ENCODE measurements at places on chromosomes 7 and 10.

- no peak for DNase-seq
Observed at GRCh38 chr7:118436663-118437062, 212.2 kb downstream of the ANKRD7 start.

DNA sequence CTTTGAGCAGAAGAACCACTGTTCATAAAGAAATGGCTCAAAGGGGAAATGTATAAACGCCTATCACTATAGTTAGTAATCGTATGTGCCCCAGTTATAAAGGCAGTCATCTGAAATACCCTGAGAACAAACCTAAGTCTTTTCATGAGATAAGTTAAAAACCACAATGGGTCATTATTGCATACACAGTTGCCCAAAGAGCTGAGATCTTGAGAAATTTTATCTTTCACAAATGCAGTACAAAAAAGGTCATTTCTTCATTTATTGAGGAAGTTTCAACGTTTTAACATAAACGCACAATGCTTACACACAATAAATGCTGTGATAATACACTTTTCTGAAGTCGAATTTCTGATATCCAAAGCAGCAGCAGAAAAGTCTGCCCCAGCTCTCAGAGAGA, 114.4 kb downstream of the MICU1 start:
- no peak for DNase-seq

GRCh38 chr10:77236700-77237099, 400.9 kb downstream of the KCNMA1 start:
- no peak for DNase-seq

- no peak for DNase-seq
Observed at GRCh38 chr7:40402661-40403060, 267.9 kb downstream of the SUGCT start.

DNA sequence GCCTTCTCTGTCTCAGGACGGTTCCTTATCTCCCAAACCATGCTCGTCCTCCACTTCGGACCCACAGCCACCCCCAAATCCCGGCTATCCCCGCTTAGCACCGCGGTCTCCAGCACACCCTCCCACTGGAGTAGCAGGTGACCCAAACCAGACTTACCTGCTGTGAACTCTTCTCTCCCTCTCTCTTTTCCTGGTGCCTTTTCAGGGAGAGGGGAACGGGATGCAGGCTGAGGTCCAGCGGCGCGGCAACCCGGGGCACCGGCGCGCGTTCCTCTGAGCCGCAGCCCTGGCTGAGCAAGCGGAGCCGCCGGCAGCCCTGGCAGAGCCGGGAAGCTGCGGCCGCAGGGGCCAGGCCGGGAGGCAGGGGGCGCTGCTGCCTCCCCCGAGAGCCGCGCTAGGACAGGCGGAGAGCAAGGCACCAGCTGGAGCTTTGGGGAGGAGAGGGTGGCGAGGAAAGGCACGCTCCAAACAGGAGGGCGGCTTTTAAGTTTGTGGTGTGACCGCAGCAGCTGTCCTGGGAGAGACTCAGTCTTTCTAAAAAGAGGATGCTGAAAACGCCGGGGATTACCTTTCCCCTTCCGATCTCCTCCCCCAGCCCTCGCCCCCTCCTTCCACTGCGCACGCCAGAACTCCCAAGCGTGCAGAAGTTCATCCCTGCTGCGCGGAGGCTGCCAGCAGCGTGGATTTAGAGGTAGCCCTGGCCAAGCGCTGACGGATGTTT, at the start of gene SEMA3D:
Gene SEMA3D (minus strand): TSS at position 536 of the 721 bp plus-strand sequence. CDS start 65,165 bp downstream, outside the sequence.
- no peak for DNase-seq

DNA sequence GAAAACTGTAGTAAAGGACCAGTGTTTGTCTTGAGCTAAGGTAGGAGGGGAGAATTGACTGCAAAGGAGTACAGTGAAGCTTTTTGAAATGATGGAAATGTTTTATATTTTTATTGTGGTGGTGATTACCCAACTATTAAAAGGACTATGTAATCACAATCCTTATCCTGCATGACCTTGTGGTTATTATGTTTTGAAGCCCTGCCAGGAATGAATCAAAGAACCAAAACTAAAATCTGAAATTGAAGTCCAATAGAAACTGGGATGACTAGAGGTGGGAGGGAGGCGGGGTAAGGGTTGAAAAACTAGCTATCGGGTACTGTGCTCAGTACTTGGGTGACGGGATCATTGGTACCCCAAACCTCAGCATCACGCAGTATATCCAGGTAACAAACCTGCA, 8.2 kb downstream of the CCDC7 start:
- no peak for DNase-seq

DNA sequence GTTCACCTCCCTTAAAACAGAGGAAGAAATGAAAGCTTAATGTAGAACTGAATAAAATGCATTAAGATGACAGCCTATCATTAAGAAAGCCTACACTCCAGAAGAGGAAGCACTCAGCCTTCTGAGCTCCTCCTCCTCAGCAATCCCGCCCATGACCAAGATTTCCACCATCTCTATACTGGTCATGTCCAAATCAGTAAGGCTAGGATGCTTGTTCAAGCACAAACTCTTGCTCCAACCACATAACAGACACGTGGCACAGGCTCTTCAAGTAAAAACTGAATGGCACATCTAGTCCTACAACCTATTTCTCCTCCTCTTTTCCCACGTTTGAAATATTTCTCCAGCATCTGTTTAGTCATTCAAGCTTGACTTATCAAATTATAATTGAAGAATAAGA, 454.1 kb downstream of the PARD3 start:
- no peak for DNase-seq

- no peak for DNase-seq
Observed at GRCh38 chr7:92674379-92674778, 84.2 kb upstream of the FAM133B start.

DNA sequence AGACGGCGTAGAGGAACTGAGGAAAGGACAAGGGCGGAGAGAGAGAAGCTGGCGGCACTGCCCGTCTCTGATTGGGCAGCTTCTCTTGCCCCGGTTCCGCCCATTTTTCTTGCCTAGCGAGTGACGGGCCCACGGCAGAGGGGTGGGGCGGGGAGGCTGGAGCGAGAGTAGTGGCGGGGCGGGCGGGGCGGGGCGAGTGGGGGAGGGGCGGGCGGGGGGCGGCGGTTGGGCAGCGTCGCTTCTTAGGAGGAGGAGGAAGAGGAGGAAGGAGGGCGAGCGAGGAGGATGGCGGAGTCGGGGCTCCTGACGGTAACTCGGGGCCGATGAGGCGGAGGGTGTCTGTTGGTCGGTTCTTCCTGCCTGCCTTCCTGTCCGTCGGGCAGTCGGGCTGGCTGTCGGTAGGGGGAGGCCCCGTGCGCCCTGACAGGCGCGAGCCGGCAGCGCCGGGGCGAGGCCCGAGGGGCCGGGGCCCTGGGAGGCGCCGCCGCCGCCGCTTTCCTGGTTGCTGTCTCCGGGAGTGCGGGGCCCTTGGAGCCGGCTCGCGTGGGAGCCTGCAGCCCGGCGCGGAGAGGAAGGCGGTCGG, at the start of gene SHOC2:
Gene SHOC2 (plus strand): TSS at position 256 of the 583 bp plus-strand sequence. CDS start 44,755 bp downstream, outside the sequence.
- peak; percentile 99 for DNase-seq

DNA sequence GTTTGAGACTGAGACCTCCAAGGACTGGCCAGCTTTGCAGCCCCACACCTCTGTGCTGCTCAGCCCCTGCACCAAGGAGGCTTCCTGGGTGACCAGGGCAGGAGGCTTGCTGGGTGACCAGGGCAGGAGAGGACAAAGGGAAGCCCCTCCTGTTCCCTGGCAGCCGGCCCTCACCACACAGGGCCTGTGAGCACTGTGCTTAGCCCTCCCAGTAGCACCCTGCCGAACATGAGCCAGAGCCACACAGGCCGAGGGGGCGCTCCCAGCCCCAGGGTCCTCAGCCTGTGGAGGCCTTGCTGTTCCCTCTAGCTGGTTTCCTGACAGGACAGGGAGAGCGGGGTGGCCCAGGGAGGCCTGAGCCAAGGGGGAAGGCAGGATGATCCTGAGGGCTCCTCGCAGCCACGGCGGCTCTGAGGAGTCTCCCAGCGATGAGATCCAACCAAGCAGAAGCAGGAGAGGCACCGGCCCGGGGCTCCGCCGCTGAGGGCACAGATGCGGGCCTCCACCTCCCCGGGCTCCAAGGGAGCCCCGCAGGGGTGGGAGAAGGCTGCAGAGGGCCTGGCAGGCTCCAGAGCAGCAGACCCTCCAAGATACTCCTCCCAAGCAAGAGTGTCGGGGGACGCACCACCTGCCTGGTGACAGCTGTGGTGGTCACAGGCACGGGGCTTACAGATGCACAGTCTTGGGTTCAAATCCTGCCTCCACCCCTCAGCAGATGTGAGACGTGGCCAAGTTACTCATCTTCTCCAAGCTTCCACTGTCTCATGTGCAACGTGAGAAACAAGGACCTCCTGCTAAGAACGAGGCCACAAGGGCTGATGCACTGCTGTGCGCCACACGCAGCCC, 22.5 kb downstream of the WDR86 start:
- no peak for DNase-seq

DNA sequence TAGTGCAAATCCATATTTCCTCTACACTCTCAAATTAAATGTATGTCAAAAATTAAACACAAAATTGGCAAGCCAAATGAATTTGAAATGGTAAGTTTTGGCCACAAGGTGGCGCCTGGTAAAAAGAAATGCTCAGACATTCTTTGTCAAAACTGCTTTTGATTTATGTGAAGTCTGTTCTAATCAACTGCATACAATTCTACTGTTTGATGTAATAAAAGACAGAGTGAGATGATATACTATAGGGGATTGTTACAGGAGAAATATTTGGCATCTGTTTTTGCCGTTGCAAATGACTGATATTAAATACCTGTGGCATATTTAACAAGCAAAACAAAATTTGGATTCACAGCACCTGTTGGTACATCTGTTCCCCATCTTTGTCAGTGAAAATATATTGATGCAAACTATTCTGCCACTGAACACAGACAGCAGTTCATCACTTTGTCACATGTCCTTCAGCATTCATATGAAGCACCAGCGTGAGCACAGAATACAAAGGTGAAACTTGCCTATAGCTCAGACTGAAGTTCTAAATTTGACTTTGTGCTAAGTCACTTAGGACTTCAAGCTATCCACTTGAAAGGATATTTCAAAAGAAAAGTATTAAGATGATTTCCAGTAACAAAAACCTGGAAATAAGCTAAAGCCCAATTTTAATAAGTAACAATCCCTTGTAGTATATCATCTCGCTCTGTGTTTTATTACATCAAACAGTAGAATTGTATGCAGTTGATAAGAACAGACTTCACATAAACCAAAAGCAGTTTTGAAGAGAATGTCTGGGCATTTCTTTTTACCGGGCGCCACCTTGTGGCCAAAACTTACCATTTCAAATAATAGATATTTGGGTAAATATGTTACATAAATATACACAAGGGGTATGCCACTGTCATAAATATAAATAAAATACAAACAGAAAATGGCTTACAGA, 10.2 kb upstream of the CH25H start:
- peak; percentile 64 for DNase-seq

DNA sequence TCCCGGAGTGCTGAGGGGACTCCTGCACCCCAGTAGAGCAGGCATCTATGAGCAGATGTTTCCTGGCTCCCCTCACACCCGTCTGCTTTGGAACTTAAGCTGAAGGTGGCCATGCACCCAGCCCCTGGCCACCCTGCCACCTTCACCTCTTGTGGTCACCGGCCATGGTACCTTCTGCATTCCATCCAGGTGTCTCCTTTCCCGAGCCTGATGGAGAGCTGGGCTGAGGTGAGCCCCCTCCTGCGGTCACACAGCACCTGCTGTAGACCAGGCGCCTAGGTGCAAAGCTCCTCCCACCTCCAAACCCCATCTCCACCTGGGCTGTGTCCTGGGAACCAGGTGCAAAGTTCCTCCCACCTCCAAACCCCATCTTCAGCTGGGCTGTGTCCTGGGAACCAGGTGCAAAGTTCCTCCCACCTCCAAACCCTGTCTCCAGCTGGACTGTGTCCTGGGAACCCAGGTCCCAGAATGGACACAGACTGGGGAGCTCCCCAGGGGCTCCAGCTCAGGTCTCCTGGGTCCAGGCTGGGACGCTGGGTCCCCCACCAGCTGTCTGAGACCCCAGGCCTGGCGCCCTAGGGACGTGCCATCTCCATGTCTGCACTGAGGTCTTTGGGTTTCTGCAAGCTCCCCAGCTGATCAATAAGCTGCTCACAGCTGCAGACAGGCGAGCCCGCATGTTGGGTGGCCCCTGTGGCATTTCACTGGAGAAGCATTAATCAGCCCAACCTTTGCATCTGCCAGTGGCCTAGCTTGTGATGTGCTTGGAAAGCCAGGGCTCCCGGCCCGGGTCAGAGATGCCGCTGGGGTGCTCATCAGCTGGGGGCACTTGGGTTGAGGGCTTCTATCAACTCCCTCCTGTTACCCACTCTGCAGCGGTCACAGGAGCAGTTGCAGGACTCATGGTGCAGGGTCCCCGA, 61.2 kb upstream of the INPP5A start:
- no peak for DNase-seq

DNA sequence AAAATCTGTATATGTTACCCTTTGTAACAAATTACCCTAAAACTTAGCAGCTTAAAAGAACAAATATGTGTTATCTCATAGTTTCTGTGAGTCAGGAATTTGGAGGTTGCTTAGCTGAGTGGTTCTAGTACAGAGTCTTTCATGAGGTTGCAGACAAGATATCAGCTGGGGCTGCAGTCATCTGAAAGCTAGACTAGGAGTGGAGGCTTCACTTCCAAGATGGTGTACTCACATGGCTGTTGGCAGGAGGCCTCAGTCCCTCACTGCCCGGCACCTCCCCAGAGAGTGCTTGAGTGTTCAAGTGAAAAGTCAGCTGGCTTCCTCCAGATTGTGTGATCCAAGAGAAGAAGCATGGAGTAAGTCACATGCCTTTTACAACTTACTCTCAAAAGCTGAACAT, 16.9 kb upstream of the GGCT start:
- no peak for DNase-seq

DNA sequence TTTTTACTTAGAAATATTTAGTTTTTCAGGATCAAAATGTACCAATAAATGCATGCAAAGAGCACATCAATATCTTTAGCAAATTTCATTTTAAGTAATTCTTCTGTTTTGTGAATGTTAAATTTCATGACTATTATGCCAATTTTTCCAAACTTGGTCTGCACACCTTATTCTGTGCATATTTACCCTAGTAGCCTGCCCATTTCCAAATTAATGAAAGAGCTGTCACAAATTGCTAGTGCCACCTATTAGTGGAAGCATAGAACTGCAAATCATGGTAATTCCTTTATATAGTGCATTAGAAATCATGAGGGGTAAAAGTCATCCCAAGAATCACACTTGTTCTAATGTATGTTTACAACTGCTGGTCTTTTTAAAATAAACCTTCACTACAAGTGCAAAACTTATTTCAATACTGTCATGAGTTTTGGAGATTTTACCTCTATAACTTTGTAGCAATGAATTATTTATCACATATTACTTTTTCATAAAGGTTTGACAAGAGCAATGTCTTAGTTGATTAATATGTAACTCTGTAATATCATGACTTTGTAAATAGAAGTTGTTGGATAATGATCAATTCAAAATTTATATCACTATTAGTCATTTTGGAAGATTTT, 5.7 kb downstream of the SEMA3A start:
- no peak for DNase-seq

GRCh38 chr7:134502463-134503371, 24.6 kb upstream of the AKR1B10 start:
- no peak for DNase-seq

DNA sequence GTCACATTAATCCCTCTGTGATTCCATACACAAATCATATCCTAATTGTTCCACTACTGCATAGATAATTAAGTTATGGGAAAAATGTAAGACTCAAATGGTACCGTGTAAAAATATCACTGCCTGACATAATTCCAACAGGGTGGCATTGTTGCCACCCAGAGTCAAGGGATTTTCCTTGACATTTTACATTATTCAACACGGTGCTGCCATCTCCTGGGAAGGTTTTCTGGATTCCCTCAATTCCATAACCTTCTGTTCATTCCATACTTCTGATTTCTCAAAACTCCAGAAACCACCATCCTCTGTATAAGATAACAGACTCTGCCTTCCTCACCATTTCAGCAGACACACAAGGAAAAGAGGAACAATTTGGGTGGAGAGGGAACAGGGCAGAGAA, 495.9 kb downstream of the XPNPEP1 start:
- DNase-seq, result no peak
